CD4-positive, alpha-beta T cell treated with Interleukin-2 at 100 ng/mL for 4 hours (primary cell): ENCODE measurements at places on chromosomes 11 and 22.

GRCh38 chr22:29719899-29720645 lies at the start of gene CABP7:
Gene CABP7, plus strand, starts transcription at chr22:29720003. Its CDS starts 422 bp downstream, at chr22:29720425.
- DNase-seq, result no peak

GRCh38 chr22:36073476-36073875 lies 44.9 kb upstream of the RBFOX2 start:
- DNase-seq, result no peak

- no peak for DNase-seq
Measured at GRCh38 chr11:45280449-45280848, 5.7 kb downstream of the SYT13 start.

- DNase-seq, result no peak
Measured at GRCh38 chr22:50700387-50701075, 27.9 kb downstream of the SHANK3 start.

- peak; percentile 29 for DNase-seq
Measured at GRCh38 chr11:59918987-59919589, 19.1 kb upstream of the OOSP1 start.

DNA sequence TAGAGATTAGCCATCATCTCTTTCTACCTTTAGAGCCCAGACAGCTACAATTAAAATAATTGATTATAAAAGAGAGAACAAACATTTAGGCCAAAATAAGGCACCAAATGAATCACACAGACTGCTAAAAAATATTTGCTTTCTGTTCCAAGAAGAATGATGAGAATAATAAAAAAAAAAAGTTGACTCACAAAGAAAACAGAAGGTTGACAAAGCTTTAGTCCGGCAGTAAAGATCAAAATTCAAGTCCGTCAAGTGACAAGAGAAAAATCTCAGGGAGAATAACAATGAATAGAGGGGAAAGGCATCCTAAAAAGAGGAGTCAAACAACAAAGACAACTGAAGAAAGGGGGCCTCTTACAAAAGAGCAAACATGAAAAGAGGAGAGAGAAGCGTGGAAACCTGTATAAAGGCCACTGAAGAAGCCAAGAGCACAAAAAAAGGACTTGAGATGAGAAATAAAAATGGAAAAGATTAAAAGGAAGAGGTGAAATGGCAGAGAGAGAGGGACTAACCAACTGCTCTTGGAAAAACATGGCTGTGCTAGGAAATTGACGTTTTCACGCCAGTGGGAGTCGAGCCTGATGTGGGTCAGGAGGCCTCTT lies 910.2 kb downstream of the OPCML start:
- no peak for DNase-seq

- no peak for DNase-seq
Measured at GRCh38 chr11:117713538-117713991, 83.5 kb downstream of the DSCAML1 start.

DNA sequence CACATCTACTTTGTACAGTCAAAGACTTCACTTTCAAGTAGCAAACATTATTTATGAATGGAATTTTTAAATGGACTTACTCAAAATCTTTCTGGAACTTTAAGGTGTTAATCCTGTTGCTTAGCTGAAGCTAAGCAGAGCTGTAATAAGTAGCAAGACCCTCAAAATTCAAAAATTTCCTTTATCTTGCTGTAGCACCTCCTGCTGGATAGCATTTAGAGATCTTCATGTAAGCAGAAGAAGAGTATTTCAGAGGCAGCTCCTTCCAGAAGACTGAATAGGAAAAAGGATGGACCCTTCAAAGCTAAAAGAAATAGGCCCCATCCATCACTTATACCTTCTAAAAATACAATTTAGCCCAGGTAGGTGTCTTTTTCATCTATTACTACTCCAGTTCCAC lies 3.4 kb downstream of the PHF21A start:
- DNase-seq, result no peak
